ENCODE measurements at places on chromosomes 2 and 18. TPM values are rescaled to one million over a fixed set of nuclear protein-coding genes. Genes with fewer than 3 reads are reported as not detected.

Gene DNER
- 2.3 TPM for total RNA-seq

Gene FSHR
- total RNA-seq = not detected

Gene CDH19
- total RNA-seq = 13.0 TPM

Gene SLC4A3
- total RNA-seq = 426 TPM

Gene RIT2
- not detected for total RNA-seq

Gene CRYBA2
- not detected for total RNA-seq

Gene SERPINB10
- not detected for total RNA-seq

Gene CERKL
- total RNA-seq = not detected

Gene MEP1B
- not detected for total RNA-seq

Gene B3GNT7
- total RNA-seq = 2.4 TPM

Gene PTPRN
- total RNA-seq = 0.11 TPM

Gene ANO7
- 0.80 TPM for total RNA-seq

Gene KCNG3
- not detected for total RNA-seq

Gene C1GALT1C1L
- 1.2 TPM for total RNA-seq

Gene ZNF892
- 4.0 TPM for total RNA-seq

Gene ZNF514
- total RNA-seq = 15.1 TPM

Gene SH2D6
- not detected for total RNA-seq

Gene PTCD3
- total RNA-seq = 158 TPM

Gene LRRTM1
- 0.11 TPM for total RNA-seq

Gene MARCHF4
- 0.08 TPM for total RNA-seq

Gene PLEK
- total RNA-seq = 4.8 TPM

Gene STPG4
- total RNA-seq = not detected

Gene LIMS2
- total RNA-seq = 173 TPM

Gene WDSUB1
- 11.4 TPM for total RNA-seq

Gene UGT1A8
- not detected for total RNA-seq

Gene PFN4
- total RNA-seq = 0.74 TPM

Gene ANKRD62
- total RNA-seq = not detected

Gene ADNP2
- total RNA-seq = 7.5 TPM

Gene LCT
- not detected for total RNA-seq

Gene TDRD15
- total RNA-seq = not detected

Gene EGR4
- total RNA-seq = not detected

Gene C18orf54
- 1.4 TPM for total RNA-seq

Gene CREG2
- not detected for total RNA-seq

Gene CIB4
- total RNA-seq = not detected

Gene TBR1
- total RNA-seq = not detected

Gene ZNF385B
- 0.14 TPM for total RNA-seq

Gene POTEJ
- total RNA-seq = not detected

Gene IGFBP2
- total RNA-seq = 136 TPM

Gene KIF1A
- 2.0 TPM for total RNA-seq

Measured in left ventricle myocardium inferior (tissue), 1 donor.